ENCODE measurements at places on chromosomes 1 and 21.

DNA sequence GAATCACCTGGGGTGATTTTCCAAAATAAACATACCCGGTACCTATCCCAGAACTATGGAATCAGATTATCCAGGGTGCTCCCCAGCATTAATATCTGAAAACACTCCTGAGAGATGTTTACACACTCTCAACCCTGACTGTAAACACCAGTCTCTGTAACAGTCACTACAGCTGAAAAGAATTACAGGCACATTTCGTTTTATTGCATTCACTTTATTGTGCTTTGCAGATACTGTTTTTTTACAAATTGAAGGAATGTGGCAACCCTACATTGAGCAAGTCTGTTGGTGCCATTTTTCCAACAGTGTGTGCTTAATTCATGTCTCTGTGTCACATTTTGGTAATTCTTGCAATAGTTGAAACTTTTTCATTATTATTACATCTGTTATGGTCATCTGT lies 31.8 kb downstream of the HSF2BP start:
- H3K4me1 ChIP-seq: peaks cover 12% of the 10 kb centered on the region
- H3K27ac ChIP-seq: no peak overlapping the region
- H3K4me3 ChIP-seq: no peak overlapping the region
- no peak for DNase-seq
- peaks cover 16% of the 10 kb centered on the region for H3K36me3 ChIP-seq

- DNase-seq: no peak
- no peaks in the 10 kb centered on the region for H3K36me3 ChIP-seq
- no peak overlapping the region for H3K4me3 ChIP-seq
- H3K27ac ChIP-seq: no peak overlapping the region
Observed at GRCh38 chr1:202029171-202029665, 18.8 kb downstream of the ELF3 start.

GRCh38 chr1:5982868-5983267 lies 9.4 kb downstream of the NPHP4 start:
- no peak overlapping the region for H3K4me3 ChIP-seq
- no peaks in the 10 kb centered on the region for H3K27me3 ChIP-seq
- DNase-seq: no peak
- H3K27ac ChIP-seq: no peak overlapping the region
- H3K36me3 ChIP-seq: peaks cover 1% of the 10 kb centered on the region

GRCh38 chr1:116161877-116162390 lies 50.7 kb downstream of the MAB21L3 start:
- H3K4me3 ChIP-seq: no peak overlapping the region
- DNase-seq: no peak
- H3K4me1 ChIP-seq: no peaks in the 10 kb centered on the region
- H3K27me3 ChIP-seq: peaks cover 13% of the 10 kb centered on the region

- no peaks in the 10 kb centered on the region for H3K36me3 ChIP-seq
- DNase-seq: peak; percentile 80
- no peak overlapping the region for H3K4me3 ChIP-seq
- peaks cover 6% of the 10 kb centered on the region for H3K4me1 ChIP-seq
Observed at GRCh38 chr1:211654838-211655787, 20.3 kb downstream of the NEK2 start.

- no peak for DNase-seq
- H3K27me3 ChIP-seq: no peaks in the 10 kb centered on the region
- H3K27ac ChIP-seq: no peak overlapping the region
- H3K36me3 ChIP-seq: no peaks in the 10 kb centered on the region
Observed at GRCh38 chr21:15498455-15498854, 231.3 kb upstream of the USP25 start.

GRCh38 chr1:36076979-36077573 lies 6.8 kb upstream of the TEKT2 start:
- no peaks in the 10 kb centered on the region for H3K4me1 ChIP-seq
- H3K4me3 ChIP-seq: no peak overlapping the region
- no peaks in the 10 kb centered on the region for H3K36me3 ChIP-seq
- DNase-seq: no peak
- no peaks in the 10 kb centered on the region for H3K27me3 ChIP-seq

- H3K27me3 ChIP-seq: peaks cover 7% of the 10 kb centered on the region
- H3K4me3 ChIP-seq: no peak overlapping the region
- no peak for DNase-seq
- H3K4me1 ChIP-seq: peaks cover 13% of the 10 kb centered on the region
Observed at GRCh38 chr1:58848818-58849411, 65.1 kb upstream of the JUN start.

GRCh38 chr1:84834419-84835064 lies 58.5 kb downstream of the LPAR3 start:
- no peaks in the 10 kb centered on the region for H3K4me1 ChIP-seq
- no peak overlapping the region for H3K4me3 ChIP-seq
- H3K27me3 ChIP-seq: no peaks in the 10 kb centered on the region
- no peak for DNase-seq
- no peaks in the 10 kb centered on the region for H3K36me3 ChIP-seq

DNA sequence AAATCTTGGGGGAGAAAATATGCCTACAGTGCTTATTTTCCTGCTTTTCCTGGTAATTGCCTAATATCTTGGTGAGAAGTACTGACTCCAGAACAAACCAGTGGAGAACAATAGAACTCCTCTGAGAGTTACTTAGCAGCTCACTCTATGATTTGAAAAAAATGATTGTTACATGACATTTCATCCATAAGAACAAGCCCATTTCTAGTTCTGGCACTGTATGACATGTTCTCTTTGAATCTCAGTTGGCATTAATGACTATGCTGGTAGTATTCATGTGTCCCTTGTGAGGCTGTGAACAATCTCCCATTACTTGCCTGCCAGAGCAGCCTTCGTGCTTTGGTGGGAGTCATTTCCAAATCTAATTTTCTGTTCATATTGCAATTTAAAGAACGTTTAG lies 58.0 kb downstream of the CLIC4 start:
- H3K4me1 ChIP-seq: peaks cover 4% of the 10 kb centered on the region
- H3K27me3 ChIP-seq: no peaks in the 10 kb centered on the region
- DNase-seq: no peak
- peak overlapping the region; percentile 22 for H3K27ac ChIP-seq

GRCh38 chr1:26361605-26362122 lies 7.7 kb upstream of the CRYBG2 start:
- no peak overlapping the region for H3K27ac ChIP-seq
- peaks cover 66% of the 10 kb centered on the region for H3K27me3 ChIP-seq
- DNase-seq: no peak

DNA sequence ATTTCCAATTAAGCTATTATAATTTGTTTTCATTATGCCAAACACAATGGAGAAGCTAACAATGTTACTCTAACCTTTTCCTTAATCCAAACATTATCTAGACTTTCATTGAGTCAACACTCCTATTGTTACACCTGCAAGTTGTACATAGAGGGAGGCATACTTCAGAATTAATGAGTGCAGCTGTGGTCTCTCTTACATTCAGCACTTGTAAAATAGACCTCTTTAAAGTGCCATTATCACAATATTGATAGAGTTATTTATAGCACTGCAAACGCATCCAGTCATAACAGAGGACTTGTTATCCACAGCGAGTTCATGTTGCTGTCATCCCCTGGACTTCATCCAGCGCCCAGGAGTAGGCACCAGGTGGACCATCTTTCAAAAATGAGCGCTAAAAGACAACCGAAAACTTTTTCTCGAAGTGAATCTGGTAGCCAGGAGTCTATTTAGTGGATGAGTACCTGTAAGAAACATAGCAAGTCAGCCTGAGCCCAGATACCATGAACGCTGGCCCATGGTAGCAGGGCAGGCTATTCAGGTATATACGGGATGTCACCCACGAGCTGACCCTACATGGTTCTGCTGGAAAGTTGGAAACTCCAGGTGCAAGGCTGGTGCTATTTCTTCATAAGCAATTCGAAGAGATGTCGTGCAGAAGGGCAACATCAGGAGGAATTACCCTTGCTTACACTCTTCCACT lies 70.6 kb upstream of the NFIA start:
- no peak overlapping the region for H3K27ac ChIP-seq
- no peak overlapping the region for H3K4me3 ChIP-seq
- peaks cover 19% of the 10 kb centered on the region for H3K27me3 ChIP-seq
- no peak for DNase-seq
- H3K36me3 ChIP-seq: no peaks in the 10 kb centered on the region
- H3K4me1 ChIP-seq: peaks cover 12% of the 10 kb centered on the region

DNA sequence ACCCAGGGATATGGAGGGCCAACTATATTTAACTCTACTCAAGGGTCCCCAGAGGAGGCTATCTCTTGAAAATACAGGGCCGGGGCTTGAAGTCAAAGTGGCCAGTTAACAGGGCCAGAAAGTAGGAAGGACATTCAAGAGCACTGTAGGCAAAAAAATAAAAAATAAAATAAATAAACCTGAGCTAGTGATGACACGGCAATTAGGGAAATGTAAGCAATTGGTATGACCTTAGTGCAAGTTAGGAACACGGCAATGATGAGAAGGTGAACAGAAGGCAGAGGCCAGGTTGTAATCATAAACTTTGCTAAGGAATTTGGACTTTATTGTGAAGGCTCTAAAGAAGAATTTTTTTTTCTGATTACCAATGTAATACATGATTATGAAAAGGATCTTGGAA lies 3.4 kb upstream of the B3GALNT2 start:
- H3K4me1 ChIP-seq: peaks cover 4% of the 10 kb centered on the region
- no peak overlapping the region for H3K27ac ChIP-seq
- H3K4me3 ChIP-seq: no peak overlapping the region
- DNase-seq: no peak

DNA sequence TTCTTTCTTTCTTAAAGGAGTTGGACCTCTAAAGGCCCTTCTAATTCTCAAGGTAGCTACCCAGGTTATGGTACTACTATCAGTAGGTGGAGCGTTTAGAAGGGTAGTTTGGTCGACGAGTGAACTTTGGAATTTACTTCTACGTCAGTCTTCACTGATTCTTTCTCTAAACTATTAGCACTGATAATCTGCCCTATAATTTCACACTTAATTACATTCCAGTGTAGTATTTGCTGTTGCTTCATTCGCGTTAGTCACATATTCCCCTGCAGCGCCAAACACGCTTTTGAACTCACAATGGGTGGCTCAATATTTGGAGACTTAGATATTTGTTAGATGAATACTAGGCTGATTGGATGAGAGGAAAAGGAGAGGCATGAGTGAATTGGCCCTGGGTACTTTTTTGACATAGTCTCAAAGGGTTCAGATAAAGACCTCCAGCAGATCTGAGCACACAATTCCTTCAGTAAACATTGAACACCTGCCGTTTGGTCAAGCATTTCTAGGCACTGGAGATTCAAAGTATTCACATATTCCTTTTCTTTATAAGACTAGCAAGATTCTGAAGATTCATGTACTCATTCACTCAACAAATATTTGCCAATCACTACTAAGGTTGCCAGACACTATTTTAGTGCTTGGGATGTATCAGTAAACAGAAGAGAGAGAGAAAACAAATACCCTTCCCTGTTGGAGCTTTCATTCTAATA lies 929 bp upstream of the FOXJ3 start:
- H3K36me3 ChIP-seq: no peaks in the 10 kb centered on the region
- H3K4me1 ChIP-seq: peaks cover 58% of the 10 kb centered on the region
- no peaks in the 10 kb centered on the region for H3K27me3 ChIP-seq
- no peak for DNase-seq
- H3K27ac ChIP-seq: peak overlapping the region; percentile 95

GRCh38 chr1:162022626-162023025 lies 1.0 kb downstream of the OLFML2B start:
- no peaks in the 10 kb centered on the region for H3K36me3 ChIP-seq
- H3K27me3 ChIP-seq: peaks cover 48% of the 10 kb centered on the region
- no peak for DNase-seq
- peak overlapping the region; percentile 86 for H3K4me3 ChIP-seq

DNA sequence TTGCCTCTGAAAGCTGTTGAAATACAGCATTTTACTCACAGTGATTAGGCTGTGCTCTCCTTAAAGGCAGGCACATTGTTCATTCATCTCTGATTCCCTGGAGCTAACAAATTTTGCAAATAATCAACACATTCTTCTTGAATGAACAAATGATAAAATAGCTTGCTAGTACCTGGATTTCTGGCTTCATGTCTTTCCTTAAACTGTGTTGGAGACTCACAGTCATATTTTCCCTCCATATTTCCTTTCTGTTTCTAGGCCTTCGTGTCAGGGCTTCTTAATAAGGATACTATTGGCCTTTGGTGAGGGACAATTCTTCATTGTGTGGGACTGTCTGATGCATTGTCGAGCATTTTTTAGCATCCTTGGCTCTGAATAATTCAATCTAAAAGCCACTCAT lies 9.7 kb downstream of the HSD11B1 start:
- no peak for DNase-seq
- no peaks in the 10 kb centered on the region for H3K36me3 ChIP-seq
- no peak overlapping the region for H3K27ac ChIP-seq
- H3K4me3 ChIP-seq: no peak overlapping the region
- no peaks in the 10 kb centered on the region for H3K4me1 ChIP-seq

DNA sequence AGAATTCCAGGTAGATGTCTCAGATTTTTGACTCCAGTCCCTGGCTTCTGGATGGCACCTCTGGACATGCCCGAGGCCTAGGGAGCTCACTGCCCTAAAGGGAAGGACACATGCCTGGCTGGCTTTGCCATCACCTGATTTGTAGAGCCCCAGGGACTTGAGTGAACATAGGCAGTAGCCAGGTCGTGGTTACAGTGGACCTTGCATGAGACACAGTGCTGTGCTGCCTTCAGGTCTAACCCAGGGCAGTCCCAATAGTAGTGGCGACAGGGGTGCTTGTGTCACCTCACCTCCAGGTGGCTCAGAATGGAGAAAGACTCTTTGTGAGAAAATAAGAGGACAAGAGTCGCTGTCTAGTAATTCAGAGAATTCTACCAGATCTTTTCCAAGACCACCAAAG lies 166.7 kb downstream of the USP25 start:
- no peaks in the 10 kb centered on the region for H3K27me3 ChIP-seq
- no peak overlapping the region for H3K27ac ChIP-seq
- H3K36me3 ChIP-seq: peaks cover 16% of the 10 kb centered on the region
- H3K4me3 ChIP-seq: no peak overlapping the region
- DNase-seq: no peak

DNA sequence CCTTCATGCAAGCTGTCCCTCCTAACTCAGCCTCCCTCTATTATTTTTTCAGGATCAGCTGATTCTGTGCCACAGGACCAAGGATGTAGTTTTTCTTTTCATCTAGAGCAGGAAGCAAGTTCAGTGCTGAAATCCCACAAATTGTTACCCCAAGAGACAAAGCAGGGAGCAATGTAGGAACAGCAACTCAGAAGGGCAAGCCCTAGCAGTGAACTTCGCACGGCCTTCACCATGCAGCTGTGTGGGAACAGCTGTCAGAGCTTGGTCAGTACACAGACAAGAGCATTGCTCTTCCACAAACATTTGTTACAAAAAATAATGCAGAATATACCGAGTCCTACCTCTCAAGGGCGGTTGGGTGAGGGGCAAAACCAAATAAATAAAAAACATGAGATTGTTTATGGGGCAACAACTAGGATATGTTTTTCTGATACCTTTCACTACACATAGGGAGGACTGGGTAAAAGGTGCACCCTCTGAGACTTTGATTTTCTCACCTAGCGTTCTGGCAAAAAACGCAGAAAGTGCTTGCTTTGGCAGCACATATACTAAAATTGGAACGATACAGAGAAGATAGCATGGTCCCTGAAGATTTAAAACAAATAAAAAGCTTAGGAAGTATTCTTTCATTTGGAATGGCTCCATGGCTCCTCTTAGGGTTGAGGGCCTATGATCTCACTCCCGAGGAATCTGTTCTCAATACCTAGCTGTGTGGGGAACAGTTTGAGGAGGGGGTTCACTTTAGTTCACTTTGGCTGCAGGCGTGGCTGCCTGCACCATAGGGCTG lies 37.1 kb upstream of the ANGPTL7 start:
- H3K36me3 ChIP-seq: peaks cover 8% of the 10 kb centered on the region
- H3K4me3 ChIP-seq: no peak overlapping the region
- H3K27ac ChIP-seq: no peak overlapping the region
- H3K27me3 ChIP-seq: no peaks in the 10 kb centered on the region
- DNase-seq: no peak

GRCh38 chr21:29077651-29078090 lies 4.2 kb upstream of the CCT8 start:
- DNase-seq: no peak
- H3K27me3 ChIP-seq: no peaks in the 10 kb centered on the region
- peak overlapping the region; percentile 66 for H3K4me3 ChIP-seq

All from progenitor cell of endocrine pancreas (in vitro differentiated cells).